ENCODE measurements at places on chromosomes 2 and 18. TPM values are rescaled to one million over a fixed set of nuclear protein-coding genes. Genes with fewer than 3 reads are reported as not detected.

Gene KCNJ13
- not detected for total RNA-seq

Gene NYAP2
- total RNA-seq: 0.02 TPM

Gene RETREG2
- 86.5 TPM for total RNA-seq

Gene SLC30A3
- 4.8 TPM for total RNA-seq

Gene LHCGR
- total RNA-seq: not detected

Gene ANKRD44
- 2.0 TPM for total RNA-seq

Gene CPO
- total RNA-seq: not detected

Gene KCNF1
- total RNA-seq: 36.5 TPM

Gene TMEM37
- total RNA-seq: 1.6 TPM

Gene STRN
- total RNA-seq: 15.8 TPM

Gene TRIP12
- total RNA-seq: 101 TPM

Gene FARSB
- 44.7 TPM for total RNA-seq

Gene MBD1
- total RNA-seq: 34.3 TPM

Gene REG3G
- total RNA-seq: not detected

Gene TOGARAM2
- 0.12 TPM for total RNA-seq

Gene QPCT
- 18.6 TPM for total RNA-seq

Gene SALL3
- total RNA-seq: not detected
